Spinal cord (tissue), 10 donors: ENCODE measurements at places on chromosomes 11 and 22.

DNA sequence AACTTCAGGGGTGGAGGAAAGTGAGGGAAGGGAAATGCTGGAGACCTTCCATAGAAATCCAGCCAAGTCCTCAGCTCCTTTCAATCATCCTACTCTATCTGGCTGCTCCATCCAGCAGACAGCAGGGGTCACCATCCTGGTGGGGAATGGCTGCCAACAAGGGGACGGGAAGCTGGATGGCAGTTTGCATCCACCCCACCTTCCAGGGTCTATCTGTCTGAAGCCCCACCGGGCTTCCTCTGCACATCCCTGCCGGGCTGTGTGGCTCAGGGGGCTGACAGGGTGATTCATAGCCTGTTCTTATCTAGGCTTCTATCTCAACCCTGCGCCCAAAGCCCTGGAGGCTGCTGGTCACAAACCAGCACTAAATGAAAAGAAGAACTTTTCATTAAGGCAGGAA is 1.1 kb downstream of the SYTL2 start:
- DNase-seq: peak; percentile 50

- peak; percentile 71 for DNase-seq
Measured at GRCh38 chr11:114182471-114183043, 113.6 kb upstream of the NNMT start.

DNA sequence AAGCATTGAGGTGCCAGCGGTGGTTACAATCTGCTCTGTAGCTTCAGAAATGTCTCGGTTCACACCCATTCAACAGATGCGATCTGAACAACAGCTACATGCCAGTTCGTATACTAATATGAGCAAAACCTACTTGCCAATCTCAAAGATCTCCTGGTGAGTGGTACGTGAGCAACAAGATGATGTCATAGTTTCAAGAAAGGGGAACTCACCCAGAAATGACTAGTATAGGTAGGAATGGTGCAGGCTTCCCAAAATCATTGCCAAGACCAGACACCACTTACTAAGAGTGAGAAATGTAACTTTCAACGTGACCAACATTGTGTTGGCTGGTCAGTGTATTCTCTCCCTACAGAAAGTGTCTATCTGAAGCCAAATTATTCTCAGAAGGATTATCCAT is 31.1 kb downstream of the OR6Q1 start:
- no peak for DNase-seq

DNA sequence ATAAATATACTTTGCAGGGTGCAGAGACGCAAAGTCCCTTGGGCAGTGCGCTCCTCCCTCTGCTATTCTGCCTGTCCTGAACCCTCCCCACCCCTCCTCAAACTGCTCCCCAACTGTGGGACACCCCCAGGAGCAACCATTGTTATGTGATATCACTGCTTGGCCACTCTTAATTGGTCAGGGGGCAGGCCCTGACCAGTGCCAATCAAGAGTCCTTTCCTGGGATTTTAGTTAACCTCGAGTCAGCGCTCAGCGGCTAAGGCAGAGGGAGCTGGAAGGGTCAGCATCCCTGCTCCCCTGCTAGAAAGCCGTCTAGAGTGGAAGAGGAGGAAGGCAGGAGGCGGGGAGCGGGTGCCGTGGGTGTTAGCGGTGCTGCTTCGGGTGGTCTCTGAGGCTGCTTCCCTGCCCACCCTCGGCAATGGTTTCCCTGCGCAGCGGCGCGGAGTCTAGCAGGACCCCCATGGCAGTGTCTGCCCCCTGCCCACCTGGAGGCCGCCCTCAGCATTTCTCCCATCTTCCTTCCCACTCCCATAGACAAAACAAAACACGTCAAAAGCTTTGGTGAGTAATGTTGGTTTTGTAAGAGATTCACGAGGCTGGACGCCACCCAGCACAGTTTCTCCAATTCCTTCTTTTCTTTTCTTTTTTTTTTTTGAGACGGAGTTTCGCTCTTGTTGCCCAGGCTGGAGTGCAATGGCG is 38.4 kb upstream of the A4GALT start:
- peak; percentile 46 for DNase-seq

GRCh38 chr22:22403771-22404170 is 104.8 kb downstream of the ZNF280B start:
- no peak for DNase-seq

- DNase-seq: no peak
Measured at GRCh38 chr22:44735518-44736428, 16.6 kb upstream of the ARHGAP8 start.

DNA sequence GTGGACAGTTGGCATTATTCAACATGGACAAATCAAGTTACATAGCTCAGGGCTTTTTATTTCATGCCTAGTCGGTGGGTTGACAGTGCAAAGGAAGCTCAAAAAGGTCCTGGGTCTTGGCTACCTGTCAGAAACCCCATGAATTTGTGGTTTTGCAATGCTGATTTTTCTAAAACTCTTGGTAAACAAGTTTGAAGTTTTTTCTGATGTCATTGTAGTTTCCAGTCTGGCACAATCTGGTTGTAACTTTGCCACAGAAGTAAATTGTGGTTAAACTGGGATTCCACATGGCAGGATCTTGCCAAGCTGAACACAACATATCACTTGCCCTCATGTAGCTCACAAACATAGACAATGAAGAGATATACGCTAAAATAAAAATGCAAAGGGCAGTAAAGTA is 100.8 kb downstream of the EHF start:
- DNase-seq: no peak

GRCh38 chr11:120128392-120129119 is 9.4 kb downstream of the TRIM29 start:
- peak; percentile 62 for DNase-seq

- DNase-seq: no peak
Measured at GRCh38 chr11:110409174-110409573, 20.6 kb upstream of the FDX1 start.

GRCh38 chr11:134207538-134208239 is 16.1 kb downstream of the NCAPD3 start:
- no peak for DNase-seq

DNA sequence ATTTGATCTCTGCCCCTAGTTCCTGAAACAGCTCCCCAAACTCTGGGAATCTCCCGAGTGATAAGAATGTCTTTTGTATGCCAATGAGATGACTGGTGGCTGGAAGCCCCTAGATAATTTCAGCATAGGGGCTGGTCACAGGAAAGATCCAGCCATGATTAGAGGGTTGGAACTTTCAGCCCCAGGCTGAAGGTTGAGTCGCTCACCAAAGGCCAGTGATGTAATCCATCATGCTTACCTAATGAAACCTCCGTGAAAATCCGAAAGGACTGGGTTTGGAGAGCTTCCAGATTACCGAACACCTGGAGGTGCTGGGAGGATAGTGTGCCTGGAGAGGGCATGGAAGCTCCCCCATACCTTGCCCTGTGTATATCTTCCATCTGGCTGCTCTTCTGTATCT is 26.0 kb downstream of the LRRC32 start:
- no peak for DNase-seq

DNA sequence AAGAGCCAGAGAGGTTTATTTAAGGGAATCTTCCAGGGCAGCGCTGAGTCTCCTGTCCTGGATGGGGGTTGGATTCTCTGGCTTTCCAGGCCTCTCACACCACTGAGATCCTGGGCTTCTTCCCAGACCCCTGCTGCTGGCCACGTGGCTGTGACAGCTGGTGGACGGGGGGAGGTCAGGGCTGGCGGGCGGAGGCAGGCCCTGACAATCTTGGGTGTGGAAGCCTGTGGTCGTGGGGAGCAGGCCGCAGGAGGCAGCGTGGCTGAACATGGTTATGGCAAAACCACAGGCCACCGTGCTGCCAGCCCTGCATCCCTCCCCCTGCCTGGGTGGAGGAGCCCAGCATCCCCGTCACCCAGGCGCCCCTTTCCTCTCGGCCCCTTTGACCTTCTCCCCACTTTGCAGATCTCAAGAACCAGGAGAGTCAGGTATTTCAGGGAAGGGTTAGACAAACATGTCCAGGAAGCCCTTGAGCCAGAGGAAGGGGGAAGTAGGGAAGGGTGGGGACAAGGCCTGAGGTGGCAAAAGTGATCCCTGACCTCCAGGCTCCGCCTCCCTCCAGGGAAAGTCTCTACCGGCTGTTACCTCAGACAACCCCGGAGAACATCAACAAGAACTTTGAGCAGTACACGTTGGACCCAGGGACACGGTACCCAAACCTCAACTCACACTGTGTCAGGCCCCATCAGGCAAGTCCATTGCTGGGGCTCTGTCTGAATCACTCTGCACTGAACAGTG is 111.8 kb downstream of the MICAL2 start:
- no peak for DNase-seq

GRCh38 chr11:122883646-122883979 is 1.1 kb downstream of the JHY start:
- DNase-seq: no peak

GRCh38 chr11:129705933-129706332 is 109.7 kb upstream of the TMEM45B start:
- DNase-seq: no peak

DNA sequence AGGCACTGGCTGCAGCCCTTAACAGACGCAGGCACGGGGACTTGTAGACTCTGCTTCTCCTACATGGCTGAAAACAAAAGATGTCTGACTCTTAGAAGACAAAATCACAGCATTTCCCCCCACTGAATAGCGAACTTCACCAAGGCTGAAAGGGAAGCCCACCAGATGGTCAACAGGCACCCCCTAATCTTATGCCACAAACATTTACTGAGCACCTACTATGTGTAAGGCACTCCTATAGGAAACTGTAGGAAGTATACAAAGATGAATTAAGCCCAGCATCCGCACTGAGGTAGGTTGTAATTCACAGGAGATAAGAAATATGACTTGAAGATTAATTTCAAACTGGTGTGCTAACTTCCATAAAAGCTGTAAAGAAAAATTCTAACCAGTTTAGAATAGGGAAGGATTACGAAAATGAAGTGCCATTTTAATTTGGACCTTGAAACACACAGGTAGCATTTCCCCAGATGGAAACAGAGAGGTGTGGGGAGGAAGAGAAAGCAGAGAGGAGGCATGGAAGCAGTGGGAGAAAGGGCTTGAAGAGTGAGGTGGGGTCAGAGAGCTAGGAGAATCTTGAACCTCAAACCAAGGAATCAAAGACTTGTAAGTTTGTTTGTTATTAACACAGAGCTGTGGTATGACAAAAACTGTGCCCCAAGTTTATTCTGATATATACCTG is 38.1 kb downstream of the NUMA1 start:
- DNase-seq: no peak

DNA sequence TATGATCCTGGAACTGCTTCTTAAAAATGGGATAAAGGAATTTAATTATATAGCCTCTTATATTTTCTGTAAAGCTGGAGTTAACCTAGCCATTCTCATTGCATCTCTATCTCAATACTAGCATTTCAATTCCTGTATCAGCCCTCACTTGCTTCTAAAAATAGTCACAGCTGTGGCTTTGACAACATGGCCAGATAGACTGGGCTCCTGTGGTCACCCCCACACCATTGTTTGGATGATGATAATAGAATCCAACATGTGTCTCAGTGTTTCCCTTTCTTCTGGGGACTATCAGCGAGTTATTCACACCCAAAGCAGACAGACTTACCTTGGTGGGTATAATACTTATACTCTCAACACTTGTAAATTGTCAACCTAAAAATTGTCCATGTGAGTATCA is 6.9 kb downstream of the VWA5A start:
- DNase-seq: no peak

GRCh38 chr22:40534379-40535188 is 101.9 kb downstream of the MRTFA start:
- DNase-seq: no peak
